Hippocampal formation (tissue), 2 donors: ENCODE measurements at places on chromosomes 1 and 21.

GRCh38 chr1:209389258-209389657 lies 194.3 kb upstream of the CAMK1G start:
- DNase-seq, result no peak

DNA sequence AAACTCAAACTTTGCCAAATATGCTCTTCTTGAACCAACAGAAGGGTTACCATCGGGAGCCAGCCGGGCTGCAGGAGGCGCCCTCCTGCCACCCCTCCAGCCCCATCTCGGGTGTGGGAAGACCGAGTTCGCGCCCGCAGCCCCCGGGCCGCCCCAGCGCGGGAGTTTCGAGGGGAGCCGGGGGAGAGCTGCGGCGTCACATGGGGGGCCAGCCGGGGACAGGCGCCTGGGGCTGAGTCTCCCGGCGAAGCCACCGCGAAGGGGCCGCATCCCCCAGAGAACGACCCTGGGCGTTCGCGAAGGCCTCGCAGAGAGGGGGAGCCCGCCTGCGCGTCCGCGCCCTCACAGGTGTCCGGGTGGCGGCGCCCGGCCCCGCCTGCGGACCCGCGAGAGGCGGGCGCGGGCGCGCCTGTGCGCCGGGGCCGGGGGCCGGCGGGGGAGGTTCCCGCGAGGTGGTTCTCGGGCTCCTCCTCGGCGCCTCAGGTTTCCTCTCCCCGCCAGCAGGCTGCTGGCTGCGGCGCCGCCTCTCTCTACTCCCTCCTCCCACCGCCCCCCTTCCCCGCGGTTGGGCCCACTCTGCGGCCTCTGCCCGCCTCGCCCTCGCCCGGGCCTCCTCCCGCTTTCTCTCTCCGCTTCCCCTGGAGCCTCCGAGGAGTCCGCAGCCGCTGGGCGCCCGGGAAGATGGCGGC lies at the start of gene RAVER2:
TSS of gene RAVER2 (plus strand) at position 584 of the 689 bp plus-strand sequence. CDS start at position 682, 98 bp downstream.
- peak; percentile 40 for DNase-seq

DNA sequence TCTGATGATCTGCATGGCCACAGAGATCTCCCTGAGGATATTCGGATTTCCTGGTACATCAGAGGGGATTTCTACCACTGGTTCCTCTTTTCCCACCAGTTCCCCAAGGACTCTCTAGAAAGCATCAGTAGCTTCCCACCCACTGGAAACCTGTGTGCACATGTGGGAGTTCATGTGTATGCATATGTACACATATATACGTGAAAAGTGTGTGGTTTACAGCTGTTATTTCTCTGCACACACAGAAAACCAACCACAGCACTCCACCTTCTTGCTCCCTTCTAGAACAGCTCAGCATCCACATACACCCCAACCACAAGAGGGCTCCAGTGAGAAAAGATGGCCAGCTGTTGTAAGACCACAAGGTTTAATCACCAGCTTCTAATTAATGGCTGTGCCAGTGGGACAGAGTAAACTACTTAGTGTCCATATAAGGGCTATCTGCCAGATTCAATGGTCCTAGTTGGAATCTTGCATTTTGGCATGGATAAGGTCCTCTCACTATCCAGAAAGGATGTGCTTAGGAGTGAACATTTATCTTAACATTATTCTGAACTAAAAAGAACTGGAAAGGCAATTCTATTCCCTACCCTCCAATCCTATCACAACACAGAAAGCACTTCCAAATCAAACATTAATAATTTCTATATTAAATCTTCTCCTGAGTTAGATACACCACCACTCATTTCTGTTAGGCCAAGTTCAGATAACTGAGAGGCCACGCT lies 24.1 kb downstream of the GPR3 start:
- DNase-seq, result peak; percentile 9

DNA sequence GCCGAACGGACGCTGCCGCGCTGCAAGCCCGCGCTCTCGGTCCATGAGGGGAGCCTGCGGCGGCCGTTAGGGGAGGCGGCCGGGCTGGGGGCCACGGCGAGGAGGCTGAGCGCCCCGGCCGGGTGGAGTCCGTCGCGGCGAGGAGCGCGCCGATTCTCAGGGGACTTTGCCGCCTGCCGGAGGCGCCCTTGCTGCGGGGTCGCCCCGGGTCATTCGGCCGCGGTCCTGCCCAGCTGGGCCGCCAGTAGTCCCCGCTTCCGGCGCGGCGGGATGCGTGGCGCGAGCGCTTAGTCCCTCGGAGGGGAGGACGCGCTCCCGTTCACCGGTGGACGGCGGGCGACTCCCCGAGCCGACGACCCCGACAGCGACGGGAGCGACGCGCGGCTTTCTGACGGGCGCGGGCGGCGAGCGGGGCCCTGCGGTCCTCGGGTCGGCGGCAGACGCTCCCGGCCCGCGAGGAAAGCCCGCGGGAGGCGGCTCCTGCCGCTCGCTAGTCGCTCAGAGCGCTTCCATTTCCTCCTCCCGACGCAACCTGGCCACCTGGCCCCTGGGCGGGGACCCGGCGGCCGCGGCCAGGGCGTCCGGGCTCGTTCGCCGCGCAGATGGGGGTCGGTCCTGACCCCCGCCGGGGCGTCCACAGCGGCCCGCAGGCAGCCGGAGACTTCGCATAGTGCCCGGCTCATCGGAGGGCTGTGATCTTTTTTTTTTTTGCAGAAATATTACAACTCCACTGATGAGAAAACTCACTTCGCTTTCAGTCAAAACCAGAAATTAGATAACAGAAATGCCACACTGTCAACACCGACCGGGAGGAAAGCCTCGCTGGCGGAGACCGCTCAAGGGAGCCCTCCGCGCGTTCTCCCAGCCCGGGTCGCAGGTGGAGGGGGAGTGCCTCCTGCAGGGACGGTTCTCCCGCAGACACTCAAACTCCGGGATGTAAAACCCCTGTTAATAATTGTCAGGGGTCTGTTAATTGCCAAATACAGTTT lies 641 bp upstream of the ZBTB21 start:
- DNase-seq, result no peak

- DNase-seq, result no peak
These were observed 8.0 kb downstream of the CHODL start for GRCh38 chr21:18252680-18253079.

DNA sequence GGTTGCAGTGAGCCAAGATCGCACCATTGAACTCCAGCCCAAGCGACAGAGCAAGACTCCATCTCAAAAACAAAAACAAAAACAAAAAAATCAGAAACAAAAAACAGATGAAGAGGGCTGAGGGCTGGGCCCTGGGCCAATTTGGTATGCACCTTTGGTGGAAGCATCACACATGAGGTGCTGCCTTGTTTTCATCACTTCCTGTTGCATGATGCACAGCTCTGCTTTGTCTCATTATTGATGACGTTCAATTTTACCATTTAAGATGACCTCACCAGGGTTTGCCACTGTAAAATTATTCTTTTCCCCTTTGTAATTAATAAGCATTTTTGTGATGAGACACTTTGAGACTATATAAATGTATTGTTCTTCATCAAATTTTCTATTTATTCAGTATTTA lies 9.8 kb upstream of the IFNAR2 start:
- DNase-seq, result no peak

DNA sequence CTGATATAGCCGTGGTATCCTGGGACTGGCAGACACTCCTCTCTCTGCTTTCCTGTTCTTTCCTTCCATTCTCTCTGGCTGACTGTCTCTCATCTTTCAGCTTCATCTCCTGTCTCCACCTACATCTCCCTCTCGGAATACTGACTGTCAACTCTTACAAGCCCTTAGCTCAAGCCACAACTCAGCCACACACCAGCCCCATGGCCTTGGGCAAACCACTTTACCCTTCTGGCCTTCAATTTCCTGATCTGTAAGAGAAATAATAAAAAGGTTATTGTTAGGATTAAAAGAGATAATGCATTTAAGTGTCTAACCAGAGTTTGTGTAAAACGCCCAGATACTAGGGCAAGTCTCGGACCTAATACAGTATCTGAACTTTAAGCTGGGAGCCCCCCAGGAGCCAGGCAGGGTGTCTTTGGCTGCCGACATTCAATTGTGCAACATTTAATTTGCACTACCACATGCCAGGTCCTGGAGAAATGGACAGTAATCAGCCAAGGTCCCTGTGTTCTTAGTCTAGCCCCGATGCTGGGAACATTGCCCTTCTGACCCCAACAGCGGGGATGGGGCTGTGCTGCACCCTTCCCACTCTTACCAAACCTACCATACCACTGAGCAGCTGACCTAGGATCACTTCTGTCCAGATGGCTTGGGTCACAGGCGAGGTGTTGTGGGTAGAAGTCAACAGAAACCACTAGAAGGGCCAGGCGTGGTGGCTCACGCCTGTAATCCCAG lies 5.1 kb downstream of the ECHDC2 start:
- no peak for DNase-seq

GRCh38 chr1:162674034-162674608 lies 41.9 kb downstream of the DDR2 start:
- no peak for DNase-seq

DNA sequence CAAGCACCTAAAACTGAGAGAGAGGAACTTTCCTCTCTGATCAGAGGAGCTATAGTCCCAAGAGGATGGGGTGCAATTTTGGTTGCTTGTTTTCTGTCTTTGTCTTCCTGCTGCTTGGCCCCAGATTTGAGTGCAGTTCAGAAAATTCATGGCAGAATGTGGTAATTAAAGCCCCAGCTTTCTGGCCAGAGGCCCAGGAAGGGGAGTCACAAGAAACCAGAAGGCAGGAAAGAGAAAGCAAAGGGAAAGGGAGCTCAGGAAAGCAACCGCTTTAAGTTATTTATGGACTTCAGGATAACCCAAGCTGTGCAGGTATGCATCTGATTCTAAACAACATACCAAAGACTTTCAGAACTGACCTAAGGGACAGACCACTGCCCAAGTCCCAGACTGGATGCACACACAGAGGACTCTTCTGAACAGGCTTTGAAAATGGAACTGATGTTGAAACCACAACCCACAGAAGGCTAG lies 88.8 kb downstream of the ST3GAL3 start:
- DNase-seq, result peak; percentile 42

GRCh38 chr21:31340514-31340913 lies 3.5 kb downstream of the TIAM1 start:
- no peak for DNase-seq

DNA sequence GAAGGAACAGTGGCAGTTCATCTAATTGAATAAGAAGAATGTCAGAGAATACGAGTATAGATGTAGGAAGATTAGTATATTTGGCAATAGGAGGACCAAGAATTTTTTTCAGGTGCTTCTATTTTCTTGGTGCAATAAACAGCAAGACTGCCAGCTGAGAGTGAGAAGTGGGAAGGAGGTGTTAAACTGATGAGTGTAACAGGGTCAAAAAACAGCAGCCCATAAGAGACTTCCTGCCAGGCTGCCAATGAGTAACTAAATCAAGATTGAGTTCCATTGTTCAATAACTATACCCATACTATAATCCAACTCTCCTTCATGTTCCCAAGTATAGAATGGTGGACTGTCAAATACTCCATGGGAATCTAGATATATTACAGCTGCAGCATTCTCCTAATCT lies 28.7 kb downstream of the LYST start:
- DNase-seq, result no peak

DNA sequence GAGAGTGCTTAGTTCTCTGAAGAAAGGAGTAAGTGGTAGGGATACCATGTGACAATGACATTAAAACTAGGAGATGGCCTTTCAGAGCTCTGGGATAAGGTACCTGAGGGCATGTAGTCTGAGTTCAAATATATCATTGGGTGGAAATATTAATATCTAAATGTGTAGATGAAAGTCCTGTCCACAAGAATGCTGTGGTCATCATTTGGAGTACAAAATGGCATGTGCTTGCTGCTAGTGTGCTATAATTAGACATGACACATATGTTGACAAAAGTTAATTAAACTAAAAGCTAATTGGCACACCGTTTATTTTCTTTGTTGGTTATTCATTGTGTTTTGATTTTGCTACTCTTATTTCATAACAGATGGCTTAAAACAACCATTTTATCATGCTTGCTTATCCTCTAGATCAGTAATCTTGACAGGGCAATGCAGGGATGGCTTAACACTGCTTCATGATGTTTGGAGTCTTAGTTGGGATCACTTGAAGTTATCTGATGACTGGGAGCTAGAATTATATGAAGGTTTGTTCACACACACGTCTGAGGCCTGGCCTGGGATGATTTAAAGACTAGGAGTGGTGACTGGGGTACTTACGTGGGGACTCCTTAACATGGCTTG lies 31.0 kb downstream of the CC2D1B start:
- DNase-seq, result no peak

GRCh38 chr1:92817986-92818764 lies 13.7 kb upstream of the RPL5 start:
- DNase-seq, result peak; percentile 4

GRCh38 chr1:225418598-225418997 lies 9.2 kb downstream of the LBR start:
- DNase-seq, result no peak

DNA sequence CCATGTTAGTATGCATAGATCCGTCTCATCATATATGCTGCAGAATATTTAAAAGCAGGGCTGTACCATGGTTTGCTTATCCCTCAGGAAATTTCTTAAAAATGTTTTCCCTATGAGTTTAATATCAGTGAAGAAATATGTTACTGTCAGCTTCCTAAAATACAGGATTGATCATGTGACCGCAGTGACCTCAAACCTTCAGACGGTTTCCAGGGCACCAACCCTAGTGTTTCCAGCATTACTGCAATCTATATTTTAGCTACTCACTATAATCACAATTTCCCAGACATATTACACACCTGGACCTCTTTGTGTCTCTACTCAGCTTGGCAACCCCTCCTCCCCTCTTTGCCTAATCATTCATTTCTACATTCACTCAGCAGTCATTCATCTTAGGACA lies 7.7 kb upstream of the SDHB start:
- no peak for DNase-seq

DNA sequence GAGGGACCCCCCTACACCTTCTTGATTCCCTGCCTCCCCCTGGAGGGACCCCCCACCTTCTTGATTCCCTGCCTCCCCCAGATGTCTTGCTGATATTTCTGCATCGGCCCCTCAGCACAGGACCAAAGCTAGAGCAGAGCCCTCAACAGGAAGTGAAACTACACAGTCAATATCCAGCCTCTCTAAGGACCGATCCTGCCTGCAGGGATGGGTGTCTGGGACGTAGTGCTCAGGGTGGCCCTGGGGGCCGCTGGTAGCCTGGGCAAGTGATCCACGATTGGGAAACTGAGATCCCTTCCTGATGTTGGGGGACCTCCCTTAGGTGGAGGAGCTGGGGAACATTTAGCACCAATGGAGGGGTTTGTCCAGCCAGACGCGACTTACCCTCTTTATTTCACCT lies 3.9 kb upstream of the LEFTY2 start:
- no peak for DNase-seq

DNA sequence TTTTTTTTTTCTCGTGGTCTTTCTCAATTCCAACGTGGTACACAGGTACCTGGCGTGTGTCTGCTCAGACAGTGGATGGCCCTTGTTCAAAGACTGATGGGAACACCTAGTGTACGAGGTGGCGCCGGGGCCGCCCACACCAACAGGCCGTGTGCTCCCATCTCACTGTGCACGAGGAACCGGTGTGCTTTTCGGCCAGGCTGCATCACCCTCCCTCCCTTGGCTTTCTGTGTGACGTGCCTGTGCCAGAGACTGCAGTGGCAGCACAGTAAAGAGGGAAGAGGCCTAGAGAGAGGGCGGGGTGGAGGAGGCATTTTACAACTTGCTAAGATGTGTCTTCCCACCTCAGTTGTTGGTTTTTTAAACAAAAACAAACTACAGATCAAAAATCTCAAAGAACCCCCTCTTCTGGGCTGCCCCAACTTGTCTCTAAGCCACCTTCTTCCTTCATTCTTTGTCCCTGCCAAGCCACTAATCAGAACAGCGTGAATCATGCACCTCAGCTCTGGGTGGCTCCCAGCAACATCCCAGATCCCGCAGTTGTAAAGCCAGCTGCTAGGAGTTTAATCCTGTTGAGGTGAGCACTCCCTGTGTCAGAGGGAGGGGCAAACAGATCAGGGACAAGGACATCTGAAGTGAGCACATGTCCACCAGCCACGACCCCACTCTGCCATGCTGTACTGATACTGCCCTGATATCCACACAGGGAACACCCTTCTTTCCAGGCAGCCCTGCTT lies 20.7 kb downstream of the IRF2BP2 start:
- DNase-seq, result no peak
